ENCODE measurements at places on chromosomes 3 and 15.

DNA sequence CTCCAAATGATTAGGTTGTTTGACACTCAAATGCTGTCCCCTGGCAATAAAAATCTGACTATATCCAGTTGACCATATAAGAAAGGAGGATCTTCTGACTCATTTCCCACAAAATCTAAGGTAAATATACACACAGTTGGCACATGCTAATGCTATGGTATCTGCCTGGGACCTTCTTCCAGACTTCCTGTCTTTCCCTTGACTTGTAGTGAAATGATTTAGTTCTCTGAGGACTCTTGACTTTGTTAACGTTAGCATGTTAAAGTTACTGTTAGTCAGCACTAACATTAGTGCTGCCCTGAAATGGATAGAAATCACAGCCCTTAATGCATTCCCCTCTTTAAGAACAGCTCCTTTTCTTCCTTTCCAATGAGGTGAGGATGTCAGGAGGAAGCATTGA lies 124.3 kb upstream of the LSAMP start:
- no peak for DNase-seq

DNA sequence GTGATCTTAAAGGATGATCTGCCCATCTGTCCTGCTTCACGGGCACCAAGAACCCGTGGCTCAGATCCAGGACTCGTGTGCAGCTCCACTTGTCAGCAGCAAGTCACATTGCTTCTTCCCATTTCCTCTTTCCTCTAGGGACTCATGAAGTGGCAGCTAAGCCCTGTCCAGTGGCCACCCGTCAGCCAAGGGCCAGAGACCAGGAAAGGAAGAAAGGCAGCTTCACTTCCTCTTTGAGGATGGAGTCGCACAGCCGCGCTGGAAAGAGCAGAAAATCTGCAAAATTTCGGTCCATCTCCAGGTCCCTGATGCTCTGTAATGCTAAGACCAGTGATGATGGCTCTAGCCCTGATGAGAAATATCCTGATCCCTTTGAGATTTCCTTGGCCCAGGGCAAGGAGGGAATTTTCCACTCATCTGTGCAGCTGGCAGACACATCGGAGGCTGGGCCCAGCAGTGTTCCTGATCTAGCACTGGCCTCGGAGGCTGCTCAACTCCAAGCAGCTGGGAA lies 28.5 kb downstream of the IL16 start:
- no peak for DNase-seq

DNA sequence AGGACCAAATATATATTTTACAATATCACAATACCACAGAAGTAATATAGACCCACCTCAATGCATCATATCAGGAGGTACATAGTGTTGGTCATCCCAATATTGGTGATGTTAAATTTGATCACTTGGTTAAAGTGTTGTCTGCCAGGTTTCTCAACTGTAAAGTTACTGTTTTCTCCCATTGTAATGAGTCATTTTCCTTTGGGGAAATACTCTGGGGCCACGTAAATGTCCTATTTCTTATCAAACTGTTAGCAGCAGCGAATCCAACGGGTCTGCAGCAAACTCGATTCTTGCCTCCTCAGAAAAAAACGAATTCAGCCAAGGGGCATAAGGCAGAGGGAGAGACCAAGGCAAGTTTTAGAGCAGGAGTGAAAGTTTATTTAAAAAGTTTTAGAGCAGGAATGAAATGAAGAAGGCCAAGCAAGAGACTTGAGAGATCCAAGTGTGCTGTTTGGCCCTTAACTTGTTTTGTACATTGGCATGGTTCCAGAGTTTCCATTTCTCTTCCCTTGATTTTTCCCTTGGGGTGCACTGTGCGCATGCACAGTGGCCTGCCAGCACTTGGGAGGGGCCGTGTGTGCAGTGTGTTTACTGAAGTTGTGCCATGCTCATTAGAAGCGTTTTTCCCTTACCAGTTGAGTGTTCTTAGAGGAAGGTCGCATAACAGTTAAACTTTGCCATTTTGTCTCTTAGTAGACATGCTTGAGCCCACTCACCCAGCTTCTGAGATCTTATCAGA lies 512.5 kb downstream of the AGBL1 start:
- no peak for DNase-seq

DNA sequence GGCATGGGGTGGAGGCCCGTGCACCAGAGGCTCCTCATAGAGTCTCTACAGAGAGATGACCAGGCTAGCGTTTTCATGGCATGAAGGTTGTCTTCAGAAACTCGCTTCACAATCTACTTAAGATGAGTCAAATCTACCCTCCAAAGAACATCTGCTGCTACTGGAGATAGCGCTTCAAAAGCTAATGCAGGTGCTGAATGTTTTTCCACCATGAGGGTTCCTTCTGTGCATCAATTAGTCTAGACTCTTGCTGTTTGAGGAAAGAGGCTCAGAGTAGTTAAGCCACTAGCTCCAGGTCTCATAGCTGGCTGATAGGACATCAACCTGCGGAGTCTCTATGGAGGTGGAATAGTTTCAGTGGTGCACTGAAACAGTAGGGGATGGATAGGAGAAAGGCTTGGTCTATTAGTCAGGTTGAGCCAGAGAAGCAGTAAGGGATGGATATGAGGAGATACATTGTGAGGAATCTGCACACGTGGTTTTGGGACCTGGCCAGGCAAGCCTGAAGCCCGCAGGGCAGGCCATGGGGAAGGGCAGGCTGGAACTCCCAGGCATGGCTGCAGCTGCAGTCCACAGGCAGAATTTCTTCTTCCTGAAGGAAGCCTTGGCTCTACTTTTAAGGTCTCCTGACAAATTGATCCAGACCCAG lies 117.5 kb downstream of the APBA2 start:
- DNase-seq: no peak

- DNase-seq: no peak
Measured at GRCh38 chr3:126944089-126944965, 38.6 kb upstream of the PLXNA1 start.

DNA sequence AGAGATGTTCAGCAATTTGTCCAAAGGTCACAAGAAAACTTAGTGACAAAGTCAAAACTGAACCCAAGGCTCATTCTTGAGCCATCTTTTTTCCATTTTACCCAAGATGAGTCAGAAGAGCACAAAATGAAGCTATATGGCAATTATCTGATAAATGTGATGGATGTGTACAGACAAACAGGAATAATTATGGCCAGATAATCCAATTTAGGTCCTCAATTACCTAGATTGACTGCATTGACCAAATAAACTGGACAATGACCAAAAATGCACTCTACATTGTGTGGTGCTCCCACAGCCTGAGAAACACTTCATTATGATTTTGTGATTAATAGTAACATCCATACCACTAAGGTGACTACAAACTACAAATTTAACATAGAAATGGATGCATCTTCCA lies 1105.8 kb downstream of the IGSF11 start:
- no peak for DNase-seq

GRCh38 chr3:39848365-39848764 lies 39.0 kb downstream of the MYRIP start:
- no peak for DNase-seq

DNA sequence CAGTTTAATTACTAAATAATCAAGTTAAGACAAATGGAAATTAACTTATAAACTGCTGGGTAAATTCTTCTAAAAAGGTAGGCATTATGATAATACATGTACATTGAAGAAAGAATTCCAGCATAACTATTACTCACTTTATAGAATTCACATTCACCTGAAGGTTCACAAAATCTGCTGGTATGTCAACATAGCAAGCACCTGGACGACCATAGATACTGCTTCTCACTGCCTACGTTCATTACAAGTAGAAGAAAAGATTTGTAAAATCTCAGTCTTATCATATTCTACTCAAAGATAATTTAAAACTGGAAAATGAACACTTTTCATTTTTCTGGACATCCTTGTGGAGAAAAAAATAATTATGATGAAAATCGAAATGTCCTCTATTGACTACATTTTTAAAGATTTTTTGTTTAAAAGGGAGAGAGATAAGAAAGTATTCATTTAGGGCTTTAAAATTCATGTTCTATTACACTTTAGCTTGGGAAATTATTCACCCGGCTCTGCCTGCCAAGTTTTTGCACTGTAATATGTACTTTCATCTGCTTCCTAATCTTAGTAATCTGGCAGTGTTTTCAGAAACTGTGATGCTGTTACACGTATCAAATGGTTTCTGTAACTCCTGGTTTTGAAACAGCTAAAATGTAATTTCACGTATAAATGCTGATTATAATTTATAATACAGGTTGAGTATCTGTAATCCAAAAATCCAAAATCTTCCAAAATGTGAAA lies 16.1 kb downstream of the HACL1 start:
- DNase-seq: no peak

GRCh38 chr3:39250116-39250747 lies 29.6 kb downstream of the CX3CR1 start:
- no peak for DNase-seq

DNA sequence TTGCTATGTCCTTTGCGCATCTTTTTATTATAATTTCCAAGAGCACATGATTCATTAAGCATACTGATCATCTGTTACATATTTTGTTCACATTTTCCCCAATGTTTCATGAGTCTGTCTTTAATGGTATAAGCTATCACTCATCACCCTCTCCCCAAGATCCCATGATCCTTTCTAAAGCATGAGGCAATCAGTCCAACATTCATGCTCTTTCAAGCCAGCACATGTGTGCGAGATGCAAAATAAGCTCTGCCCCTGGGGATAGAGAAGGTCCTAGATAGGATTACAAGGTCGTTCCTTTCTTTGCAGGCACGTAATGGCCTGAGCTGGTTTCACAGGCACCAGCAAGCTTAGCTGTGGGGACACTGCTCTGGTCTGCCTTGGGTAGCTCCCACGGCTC lies 32.2 kb upstream of the B3GNT5 start:
- DNase-seq: no peak

- no peak for DNase-seq
Measured at GRCh38 chr3:56775445-56775837, 26.3 kb downstream of the ARHGEF3 start.

DNA sequence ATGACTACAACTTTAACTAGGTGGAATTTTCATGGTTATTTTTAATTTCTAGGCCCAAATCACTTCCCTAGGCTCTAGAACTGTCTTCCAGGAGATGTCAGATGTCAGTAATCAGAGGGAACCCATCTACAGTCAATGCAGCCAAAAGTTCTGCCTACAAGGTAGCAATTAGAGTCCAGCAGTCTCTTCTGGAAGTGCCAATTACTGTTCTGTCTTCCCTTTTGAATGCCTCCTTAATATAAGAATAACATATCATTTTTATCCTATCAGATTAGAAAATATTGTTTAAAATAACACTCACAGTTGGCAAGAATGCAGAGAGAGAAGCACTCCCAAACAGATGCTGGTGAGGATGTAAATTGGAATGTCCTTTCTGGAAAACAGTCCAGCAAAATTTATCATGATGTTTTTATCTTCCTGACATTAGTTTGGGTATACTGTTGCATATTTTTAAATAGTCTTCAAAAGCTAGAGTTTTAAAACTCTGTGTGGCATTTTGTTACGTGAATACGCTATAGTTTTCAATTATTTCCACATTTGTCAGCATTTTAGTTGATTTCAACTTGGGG lies 543.7 kb downstream of the FHIT start:
- DNase-seq: no peak

- no peak for DNase-seq
Measured at GRCh38 chr15:66080717-66081398, 172.7 kb downstream of the MEGF11 start.

DNA sequence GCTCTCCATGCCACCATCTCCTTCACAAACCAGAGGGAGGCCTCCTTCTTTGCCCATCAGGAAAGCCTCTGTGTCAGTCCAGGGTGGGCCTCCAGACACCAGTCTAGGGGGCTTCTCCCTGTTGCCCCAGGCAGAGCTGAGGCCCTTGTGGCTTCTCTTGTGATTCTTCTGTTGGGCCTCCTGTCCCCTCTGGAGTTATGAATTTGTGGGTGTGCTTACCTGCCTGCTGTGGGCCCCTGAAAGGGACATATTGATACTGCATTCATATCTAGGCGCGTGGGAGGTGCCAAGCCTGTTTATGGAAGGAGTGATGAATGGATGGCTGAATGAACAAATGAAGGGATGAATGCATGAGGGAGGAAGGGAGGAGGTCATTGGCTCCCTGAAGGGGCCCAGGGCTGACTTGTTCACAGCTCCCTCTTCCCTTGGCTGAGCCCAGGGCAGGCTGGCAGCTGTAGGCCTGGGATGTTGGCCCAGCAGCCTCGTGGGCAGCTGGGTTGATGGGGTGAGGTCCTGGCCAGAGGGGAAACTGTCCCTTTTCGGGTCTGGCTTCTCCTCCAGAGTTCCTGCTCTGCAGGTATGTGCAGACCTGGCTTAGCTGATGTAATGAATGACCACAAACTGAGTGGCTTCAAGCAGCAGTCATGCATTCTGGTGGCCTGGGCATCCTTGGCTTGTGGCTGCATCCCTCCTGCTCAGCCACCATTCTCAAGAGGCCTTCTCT lies 195.4 kb downstream of the GOLGA6L6 start:
- no peak for DNase-seq

- DNase-seq: no peak
Measured at GRCh38 chr3:52249683-52250082, 4.1 kb downstream of the PPM1M start.

DNA sequence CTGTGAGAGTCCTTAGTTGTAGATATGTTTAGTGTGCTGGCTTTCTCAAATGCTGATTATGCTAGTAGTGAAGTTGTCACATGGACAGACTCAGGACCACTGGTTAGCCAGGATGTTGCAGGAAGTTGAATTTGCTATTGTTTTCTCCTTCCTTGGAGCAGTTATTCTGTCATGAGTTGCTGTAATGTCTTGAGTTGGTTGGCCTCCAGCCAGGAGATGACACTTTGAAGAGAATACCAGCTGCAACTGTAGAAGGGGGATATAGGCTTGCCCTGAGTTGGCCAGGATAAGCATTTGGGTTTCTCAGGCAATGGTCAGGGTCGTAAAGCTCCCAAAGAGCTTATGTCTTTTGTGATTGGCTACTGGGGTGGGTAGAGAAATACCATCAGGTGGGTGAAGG lies 206.7 kb downstream of the ZNF621 start:
- DNase-seq: no peak

- DNase-seq: no peak
Measured at GRCh38 chr15:65194826-65195547, 9.8 kb upstream of the CLPX start.

DNA sequence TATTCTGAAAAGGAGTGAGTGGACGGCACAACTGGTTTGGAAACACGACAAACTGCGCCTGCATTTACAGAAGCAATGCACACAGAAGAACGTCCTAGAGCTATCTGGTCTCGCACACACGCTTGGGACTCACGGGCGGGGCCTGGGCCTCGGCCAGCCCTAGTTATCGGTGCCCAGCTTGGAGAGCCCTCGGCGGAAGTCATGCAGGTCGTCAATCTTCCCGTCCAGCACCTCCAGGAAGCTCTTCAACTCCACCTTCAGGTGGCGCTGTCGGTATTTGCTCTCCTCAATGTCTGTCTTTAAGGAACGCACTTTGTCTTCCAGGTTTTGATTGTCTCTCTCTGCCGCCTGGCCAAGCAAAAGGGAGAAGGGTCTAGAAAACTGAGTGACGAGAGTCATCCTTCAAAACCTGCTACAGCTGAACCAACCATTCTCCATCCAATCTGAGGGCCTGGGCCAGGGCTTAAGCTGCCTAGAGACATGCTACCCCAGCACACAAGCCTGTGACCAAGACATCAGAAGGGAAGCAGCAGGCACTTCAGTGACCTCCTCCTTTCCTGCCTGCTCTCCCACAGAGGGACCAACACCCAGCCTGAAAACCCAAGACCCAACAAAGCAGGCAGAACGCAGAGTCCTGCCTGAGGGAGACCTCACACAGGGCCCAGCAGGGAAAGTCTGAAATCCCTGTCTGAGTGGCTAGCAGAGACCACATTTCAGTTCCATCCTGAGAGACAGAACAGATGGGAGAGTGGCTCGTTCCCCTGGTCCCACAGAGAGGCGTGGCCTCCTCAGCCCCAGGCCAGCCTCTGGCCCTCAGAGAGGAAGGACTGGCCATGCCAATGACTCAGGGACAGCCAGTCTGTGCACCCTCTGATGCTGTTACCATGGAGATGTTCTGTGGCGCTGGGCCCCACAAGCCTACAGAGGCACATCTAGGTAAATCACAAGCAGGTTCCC lies 40.4 kb downstream of the WHAMM start:
- DNase-seq: peak; percentile 11

All from stimulated activated CD4-positive, alpha-beta T cell treated with anti-CD3 and anti-CD28 coated beads, TNF-alpha, amount 100 ng/mL, for 24 hours (primary cell).